ENCODE measurements at places on chromosomes 3 and 15. TPM values are rescaled to one million over a fixed set of nuclear protein-coding genes. Genes with fewer than 3 reads are reported as not detected.

GRCh38 chr3:120650311-120650710 is 31.7 kb downstream of the HGD start:
- DNase-seq: no peak
- H3K27ac ChIP-seq: no peak overlapping the region
- H3K27me3 ChIP-seq: no peaks in the 10 kb centered on the region
- H3K4me3 ChIP-seq: no peak overlapping the region

DNA sequence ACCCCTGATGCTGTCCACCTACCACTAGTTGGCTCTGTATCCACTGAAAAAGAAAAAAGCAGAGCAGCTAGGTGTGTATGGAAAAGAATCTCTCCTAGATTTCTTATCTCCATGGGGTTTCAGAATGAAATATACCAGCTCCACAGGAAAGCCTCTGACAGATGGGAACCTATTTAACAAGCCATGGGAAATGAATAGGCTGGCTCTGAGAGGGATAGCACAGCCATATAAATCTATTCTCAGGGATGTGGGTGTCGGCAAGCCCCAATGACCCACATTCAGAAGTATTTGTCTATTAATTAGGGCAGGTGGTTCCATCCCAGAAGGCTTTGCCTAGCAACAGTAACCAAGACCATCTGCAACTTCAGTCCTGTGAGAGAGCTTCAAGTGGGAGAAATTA is 694.1 kb downstream of the AGBL1 start:
- H3K4me1 ChIP-seq: no peaks in the 10 kb centered on the region
- no peaks in the 10 kb centered on the region for H3K36me3 ChIP-seq
- no peak overlapping the region for H3K27ac ChIP-seq
- H3K27me3 ChIP-seq: no peaks in the 10 kb centered on the region
- no peak for DNase-seq

- DNase-seq: no peak
- no peaks in the 10 kb centered on the region for H3K4me1 ChIP-seq
- H3K27ac ChIP-seq: no peak overlapping the region
- H3K4me3 ChIP-seq: no peak overlapping the region
- no peaks in the 10 kb centered on the region for H3K36me3 ChIP-seq
- no peaks in the 10 kb centered on the region for H3K27me3 ChIP-seq
Observed at GRCh38 chr3:59456852-59457485, 407.1 kb upstream of the CFAP20DC start.

DNA sequence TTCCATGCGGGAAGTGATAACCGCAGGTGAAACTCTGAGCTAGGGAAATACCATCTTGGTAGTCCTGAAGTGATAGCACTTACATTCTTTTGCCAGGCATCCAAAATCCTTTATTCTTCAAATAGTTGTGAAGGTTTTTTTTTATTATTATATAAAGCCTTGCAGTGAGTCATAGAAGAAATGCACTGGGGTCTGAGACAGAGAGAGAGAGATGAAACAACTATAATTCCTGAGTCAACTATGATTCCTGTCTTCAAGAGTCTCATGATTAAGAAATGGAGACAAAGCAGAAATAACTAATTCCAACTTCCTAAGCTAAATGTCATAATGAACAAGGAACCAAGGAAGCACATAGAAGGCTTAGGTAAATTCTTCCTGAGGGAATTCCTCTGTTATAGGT is 495.6 kb downstream of the LPP start:
- H3K4me1 ChIP-seq: no peaks in the 10 kb centered on the region
- no peak overlapping the region for H3K4me3 ChIP-seq
- H3K27me3 ChIP-seq: no peaks in the 10 kb centered on the region
- H3K36me3 ChIP-seq: no peaks in the 10 kb centered on the region
- H3K27ac ChIP-seq: no peak overlapping the region

DNA sequence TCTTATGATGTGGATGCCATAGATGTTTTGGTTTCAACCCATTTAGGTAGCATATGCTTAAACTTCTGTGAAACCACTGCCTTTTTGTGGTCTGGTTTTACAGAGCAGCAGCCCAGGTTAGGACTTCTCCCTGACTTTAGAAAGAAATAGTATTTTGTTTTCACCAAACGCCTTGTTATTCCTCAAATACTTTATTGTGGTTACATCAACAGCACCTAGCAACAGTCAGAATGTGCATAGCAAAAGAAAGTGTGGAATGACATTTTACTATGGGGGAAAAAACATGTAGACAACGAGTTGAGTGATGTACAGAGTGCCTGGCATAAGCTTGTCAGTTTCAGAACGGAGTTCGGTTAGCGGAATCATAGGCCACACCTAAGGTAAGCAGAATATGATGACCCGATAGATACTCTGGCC is 159.2 kb downstream of the TPRG1 start:
- DNase-seq: no peak
- no peaks in the 10 kb centered on the region for H3K4me1 ChIP-seq
- H3K36me3 ChIP-seq: no peaks in the 10 kb centered on the region
- H3K27me3 ChIP-seq: no peaks in the 10 kb centered on the region
- H3K27ac ChIP-seq: no peak overlapping the region

DNA sequence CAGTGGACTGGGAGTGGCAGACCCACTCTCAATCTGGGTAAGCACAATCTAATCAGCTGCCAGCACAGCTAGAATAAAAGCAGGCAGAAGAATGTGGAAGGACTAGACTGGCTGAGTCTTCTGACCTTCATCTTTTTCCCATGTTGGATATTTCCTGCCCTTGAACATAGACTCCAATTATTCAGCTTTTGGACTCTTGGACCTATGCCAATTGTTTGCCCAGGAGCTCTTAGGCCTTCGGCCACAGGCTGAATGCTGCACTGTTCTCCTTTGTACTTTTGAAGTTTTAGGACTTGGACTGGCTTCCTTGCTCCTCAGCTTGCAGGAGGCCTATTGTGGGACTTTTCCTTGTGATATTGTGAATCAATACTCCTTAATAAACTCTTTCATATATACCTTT is 477.7 kb upstream of the ZNF385D start:
- no peaks in the 10 kb centered on the region for H3K4me1 ChIP-seq
- no peaks in the 10 kb centered on the region for H3K36me3 ChIP-seq
- H3K4me3 ChIP-seq: no peak overlapping the region

- H3K27ac ChIP-seq: no peak overlapping the region
- H3K36me3 ChIP-seq: no peaks in the 10 kb centered on the region
- H3K27me3 ChIP-seq: no peaks in the 10 kb centered on the region
- DNase-seq: no peak
- H3K4me1 ChIP-seq: peaks cover 8% of the 10 kb centered on the region
- H3K4me3 ChIP-seq: no peak overlapping the region
Observed at GRCh38 chr3:61901986-61902385, 340.6 kb downstream of the PTPRG start.

- H3K27ac ChIP-seq: no peak overlapping the region
- no peaks in the 10 kb centered on the region for H3K27me3 ChIP-seq
- no peak overlapping the region for H3K4me3 ChIP-seq
- peaks cover 21% of the 10 kb centered on the region for H3K4me1 ChIP-seq
Observed at GRCh38 chr15:82921939-82922338, 30.6 kb downstream of the HOMER2 start.

GRCh38 chr3:130783629-130784028 is 37.0 kb upstream of the PIK3R4 start:
- peak overlapping the region; percentile 27 for H3K27ac ChIP-seq
- peaks cover 22% of the 10 kb centered on the region for H3K4me1 ChIP-seq
- no peak overlapping the region for H3K4me3 ChIP-seq
- no peak for DNase-seq
- no peaks in the 10 kb centered on the region for H3K27me3 ChIP-seq

DNA sequence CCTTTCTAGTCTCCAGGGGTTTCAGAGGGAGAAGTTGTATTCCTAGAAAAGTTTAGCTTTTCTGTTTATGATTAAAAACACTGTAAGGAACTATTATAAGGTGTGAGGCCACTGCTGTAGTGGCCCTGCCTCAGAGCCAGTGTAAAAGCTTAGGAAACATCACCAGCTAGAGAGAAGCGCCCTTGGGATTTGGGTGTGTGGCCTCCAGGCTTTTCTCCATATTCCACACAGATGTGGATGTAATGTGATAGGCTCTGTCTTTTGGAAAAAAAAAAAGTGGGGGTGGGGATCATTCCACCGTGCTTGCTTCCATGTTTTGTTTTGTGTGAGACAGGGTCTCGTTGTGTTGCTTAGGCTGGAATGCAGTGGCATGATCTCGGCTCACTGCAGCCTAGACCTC is 13.9 kb downstream of the SEC61A1 start:
- H3K36me3 ChIP-seq: no peaks in the 10 kb centered on the region
- H3K4me3 ChIP-seq: no peak overlapping the region
- no peak overlapping the region for H3K27ac ChIP-seq
- no peak for DNase-seq
- no peaks in the 10 kb centered on the region for H3K27me3 ChIP-seq
- H3K4me1 ChIP-seq: no peaks in the 10 kb centered on the region

GRCh38 chr3:183061391-183062172 is 37.7 kb downstream of the MCCC1 start:
- H3K4me1 ChIP-seq: no peaks in the 10 kb centered on the region
- H3K27me3 ChIP-seq: no peaks in the 10 kb centered on the region
- H3K27ac ChIP-seq: no peak overlapping the region
- no peaks in the 10 kb centered on the region for H3K36me3 ChIP-seq
- no peak overlapping the region for H3K4me3 ChIP-seq
- DNase-seq: no peak

DNA sequence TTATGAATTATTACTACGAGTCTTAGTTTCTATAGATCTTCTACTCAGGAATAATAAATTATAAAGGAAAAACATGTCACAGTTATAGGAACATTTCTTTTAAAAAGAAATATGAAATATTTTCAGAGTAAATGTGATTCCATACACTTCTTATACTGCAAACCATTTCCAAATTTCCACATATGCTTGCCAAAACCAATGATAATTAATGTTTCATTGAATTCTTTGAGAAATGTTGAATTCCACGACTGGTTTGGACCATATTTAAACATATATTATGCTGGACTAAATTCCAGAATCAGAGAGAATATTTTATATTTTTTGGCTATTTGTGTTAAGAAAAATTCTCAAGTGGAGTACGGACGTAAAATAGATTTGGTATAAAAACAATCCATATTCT is 144.6 kb downstream of the EPHA3 start:
- no peaks in the 10 kb centered on the region for H3K4me1 ChIP-seq
- no peaks in the 10 kb centered on the region for H3K27me3 ChIP-seq
- no peaks in the 10 kb centered on the region for H3K36me3 ChIP-seq
- H3K4me3 ChIP-seq: no peak overlapping the region
- DNase-seq: no peak

- H3K4me1 ChIP-seq: no peaks in the 10 kb centered on the region
- no peaks in the 10 kb centered on the region for H3K27me3 ChIP-seq
- DNase-seq: no peak
- H3K4me3 ChIP-seq: no peak overlapping the region
Observed at GRCh38 chr3:162014284-162014683, 517.7 kb downstream of the OTOL1 start.

- H3K4me1 ChIP-seq: no peaks in the 10 kb centered on the region
- no peak overlapping the region for H3K4me3 ChIP-seq
- DNase-seq: no peak
- no peak overlapping the region for H3K27ac ChIP-seq
Observed at GRCh38 chr3:60313951-60314461, 937.2 kb downstream of the FHIT start.

GRCh38 chr15:50119063-50120040 is at the start of gene ATP8B4:
TSS of gene ATP8B4 (minus strand) at chr15:50119233. CDS start at chr15:50106966, 12,267 bp downstream.
- DNase-seq: no peak
- H3K27ac ChIP-seq: no peak within 1 kb of the TSS
- no peaks in the 10 kb centered on the region for H3K4me1 ChIP-seq
- H3K36me3 ChIP-seq: no peaks in the 10 kb centered on the region
- no peak within 1 kb of the TSS for H3K4me3 ChIP-seq
- H3K27me3 ChIP-seq: no peaks in the 10 kb centered on the region

GRCh38 chr3:152480282-152480953 is 211.7 kb downstream of the MBNL1 start:
- no peak for DNase-seq
- no peak overlapping the region for H3K27ac ChIP-seq
- no peak overlapping the region for H3K4me3 ChIP-seq
- no peaks in the 10 kb centered on the region for H3K36me3 ChIP-seq
- no peaks in the 10 kb centered on the region for H3K27me3 ChIP-seq

- no peak overlapping the region for H3K4me3 ChIP-seq
- no peak for DNase-seq
- peaks cover 21% of the 10 kb centered on the region for H3K27me3 ChIP-seq
Observed at GRCh38 chr15:89486726-89487050, 9.7 kb downstream of the RHCG start.

DNA sequence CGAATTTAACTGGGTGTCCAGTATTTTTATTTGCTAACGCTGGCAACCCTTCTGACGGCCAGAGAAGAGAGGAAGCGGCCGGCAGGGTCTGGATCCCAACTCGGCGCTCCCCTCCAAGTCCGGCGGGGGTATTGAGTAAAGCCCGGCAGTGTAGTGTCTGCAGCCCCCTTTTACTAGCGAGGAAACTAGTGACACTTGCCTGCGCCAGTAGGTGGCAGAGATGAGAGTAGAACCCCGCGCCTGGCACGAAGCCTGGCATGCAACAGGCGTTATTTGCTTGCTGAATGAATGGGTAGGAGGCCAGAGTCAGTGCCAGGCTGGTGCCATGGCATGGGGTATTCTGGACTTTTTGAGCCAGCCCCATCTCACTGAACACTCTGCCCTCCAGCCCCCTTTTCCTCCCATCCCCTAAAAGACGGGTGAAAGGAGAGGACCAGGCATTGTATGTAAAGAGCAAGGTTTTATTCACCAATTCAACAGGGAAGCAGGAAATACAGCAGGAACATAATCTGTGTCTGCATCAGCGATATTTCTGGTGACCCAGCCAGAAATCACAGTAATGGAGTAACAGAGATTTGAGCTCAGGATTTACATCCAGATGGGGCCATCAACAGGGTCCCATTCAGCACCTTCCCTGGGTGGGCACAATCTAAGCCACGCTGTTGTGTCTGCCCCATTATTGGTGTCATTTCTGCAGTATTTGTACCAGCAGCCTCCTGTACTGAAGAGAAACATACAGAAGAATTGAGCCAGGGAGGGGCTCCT is 788 bp upstream of the WDR73 start:
- peaks cover 27% of the 10 kb centered on the region for H3K4me1 ChIP-seq
- no peaks in the 10 kb centered on the region for H3K36me3 ChIP-seq
- peak overlapping the region; percentile 46 for H3K4me3 ChIP-seq

DNA sequence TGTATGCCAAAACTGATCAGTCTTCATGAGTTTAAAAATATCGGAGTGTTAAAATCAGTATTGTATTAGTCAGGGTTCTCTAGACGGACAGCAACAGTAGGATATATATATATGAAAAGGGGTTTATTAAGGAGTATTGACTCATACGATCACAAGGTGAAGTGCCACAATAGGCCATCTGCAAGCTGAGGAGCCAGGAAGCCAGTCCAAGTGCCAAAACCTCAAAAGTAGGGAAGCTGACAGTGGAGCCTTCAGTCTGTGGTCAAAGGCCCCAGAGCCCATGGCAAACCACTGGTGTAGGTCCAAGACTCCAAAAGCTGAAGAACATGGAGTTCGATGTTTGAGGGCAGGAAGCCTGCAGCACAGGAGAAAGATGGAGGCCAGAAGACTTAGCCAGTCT is 391.0 kb upstream of the CADM2 start:
- no peak for DNase-seq
- H3K27ac ChIP-seq: no peak overlapping the region
- no peaks in the 10 kb centered on the region for H3K36me3 ChIP-seq
- no peak overlapping the region for H3K4me3 ChIP-seq

CACNA2D2 gene
- 0.09 TPM for total RNA-seq

GOLGA8G gene
- total RNA-seq: not detected

CASR gene
- not detected for total RNA-seq

RBP2 gene
- total RNA-seq: not detected

GAP43 gene
- total RNA-seq: 0.42 TPM

GOLGA8S gene
- 0.11 TPM for total RNA-seq

GOLGA6L10 gene
- 4.4 TPM for total RNA-seq

FETUB gene
- not detected for total RNA-seq

MESD gene
- 45.4 TPM for total RNA-seq

ZNF501 gene
- total RNA-seq: 3.6 TPM

FOXL2 gene
- total RNA-seq: 11.2 TPM

CKMT1A gene
- total RNA-seq: 1.2 TPM

RBPMS2 gene
- total RNA-seq: 4.0 TPM

LRRK1 gene
- 5.7 TPM for total RNA-seq

Measured in adrenal gland (tissue), 19 donors.